ENCODE measurements at places on chromosomes 6 and 20.

GRCh38 chr6:132932588-132932987 lies 118.2 kb downstream of the RPS12 start:
- DNase-seq: no peak

GRCh38 chr6:146819596-146820320 lies 221.0 kb downstream of the ADGB start:
- no peak for DNase-seq

GRCh38 chr6:27144740-27145079 lies 102.8 kb upstream of the PRSS16 start:
- DNase-seq: no peak

GRCh38 chr20:31661625-31662371 lies 24.1 kb downstream of the COX4I2 start:
- DNase-seq: peak; percentile 91

GRCh38 chr6:38498085-38498484 lies 141.6 kb downstream of the BTBD9 start:
- DNase-seq: no peak

DNA sequence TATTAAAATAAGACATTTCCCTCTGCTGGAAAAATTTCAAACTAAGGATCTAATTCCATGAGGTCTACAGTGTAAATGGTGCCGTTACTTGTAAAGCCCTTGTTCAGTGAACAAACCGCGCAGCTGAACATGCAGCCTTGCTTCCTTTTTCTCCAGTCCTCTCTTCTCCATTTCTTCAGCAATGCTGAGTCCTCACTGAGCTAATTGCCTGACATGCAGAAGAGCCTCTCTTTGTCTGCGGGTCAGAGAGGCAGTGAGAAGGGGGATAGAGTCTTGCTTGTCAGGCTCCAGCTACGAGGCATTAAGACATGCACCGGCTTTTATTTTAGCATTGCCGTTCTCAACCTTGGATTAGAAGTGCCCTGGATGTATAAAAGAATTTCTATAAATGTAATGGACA lies 25.7 kb downstream of the ZDHHC14 start:
- no peak for DNase-seq

- DNase-seq: no peak
Observed at GRCh38 chr20:46915575-46916257, 21.1 kb downstream of the EYA2 start.

DNA sequence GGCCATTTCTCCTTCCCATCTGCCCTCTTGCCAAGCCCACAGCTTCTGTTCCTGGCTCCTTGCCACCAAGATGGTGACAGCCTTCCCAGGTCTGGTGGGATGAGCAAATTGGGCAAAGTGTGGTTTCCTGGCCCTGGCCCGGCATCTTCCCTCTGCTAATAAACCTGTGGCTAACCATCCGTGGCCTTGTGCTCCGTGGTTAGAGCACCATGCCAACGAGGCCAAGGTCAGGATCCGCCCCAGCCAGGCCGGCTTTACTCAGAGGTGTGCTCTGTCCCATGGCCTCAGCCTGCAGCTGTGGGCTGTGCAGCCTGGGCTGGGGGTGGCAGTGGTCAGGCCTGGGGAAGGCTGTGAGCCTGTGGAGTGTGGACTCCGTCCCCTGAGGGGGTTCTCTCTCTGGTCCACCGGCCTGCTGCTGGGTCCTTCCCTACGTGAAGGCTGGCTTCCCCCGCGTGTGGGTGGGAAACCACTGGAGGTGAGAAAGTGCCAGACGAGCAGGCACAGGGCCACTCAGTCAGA lies 117.4 kb downstream of the VEGFA start:
- no peak for DNase-seq

DNA sequence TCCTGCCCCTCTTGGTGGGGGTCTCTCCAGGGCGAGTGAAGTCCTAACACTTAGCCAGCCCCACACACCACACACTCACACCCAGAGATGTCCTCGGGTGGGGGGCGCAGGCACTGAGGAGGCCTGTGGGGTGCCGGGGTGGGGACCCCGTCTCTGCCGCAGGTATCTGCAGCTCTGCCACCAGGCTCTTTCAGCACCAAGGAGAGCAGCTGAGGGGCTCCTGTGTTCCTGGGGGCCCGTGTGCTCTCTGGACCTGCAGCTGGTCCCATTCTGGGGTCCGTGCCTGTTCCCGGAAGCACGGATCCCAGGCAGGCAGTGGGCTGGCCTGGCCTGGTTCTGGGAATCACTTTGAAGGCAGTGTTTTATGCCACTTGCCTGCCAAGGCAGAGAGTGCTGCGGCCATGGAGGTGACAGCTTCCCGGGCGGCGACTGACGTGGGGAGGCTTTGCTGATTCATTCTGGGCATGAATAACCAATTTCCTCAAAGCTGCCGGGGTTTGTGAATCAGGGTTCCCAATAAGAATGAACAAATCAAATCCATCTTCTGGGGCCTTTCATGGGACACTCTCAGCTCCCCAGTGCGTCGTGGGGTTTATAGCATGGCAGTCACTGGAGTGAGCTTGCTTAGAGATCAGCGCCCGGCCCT lies 54.4 kb upstream of the SLCO4A1 start:
- DNase-seq: no peak

GRCh38 chr20:62732031-62732760 lies 23.6 kb downstream of the NTSR1 start:
- no peak for DNase-seq

DNA sequence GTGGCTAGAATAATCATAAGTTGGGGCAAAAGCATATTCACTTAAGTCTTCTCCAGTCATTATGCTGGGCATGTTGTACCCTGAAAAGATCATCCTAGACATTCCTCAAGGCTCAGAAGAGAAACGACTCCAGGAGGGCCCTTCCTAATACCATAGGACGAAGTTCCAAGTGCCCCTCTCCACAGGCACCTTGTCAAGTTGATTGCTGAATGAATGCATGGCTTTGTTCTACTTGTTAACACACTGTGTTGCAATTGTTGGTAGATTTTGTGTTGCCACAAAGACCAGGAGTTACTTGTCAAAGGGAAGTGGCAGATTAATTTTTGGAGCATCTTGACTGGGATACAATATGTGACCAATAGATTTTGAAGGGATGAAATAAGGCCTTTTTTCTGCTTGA lies 194.3 kb upstream of the SMLR1 start:
- DNase-seq: no peak

DNA sequence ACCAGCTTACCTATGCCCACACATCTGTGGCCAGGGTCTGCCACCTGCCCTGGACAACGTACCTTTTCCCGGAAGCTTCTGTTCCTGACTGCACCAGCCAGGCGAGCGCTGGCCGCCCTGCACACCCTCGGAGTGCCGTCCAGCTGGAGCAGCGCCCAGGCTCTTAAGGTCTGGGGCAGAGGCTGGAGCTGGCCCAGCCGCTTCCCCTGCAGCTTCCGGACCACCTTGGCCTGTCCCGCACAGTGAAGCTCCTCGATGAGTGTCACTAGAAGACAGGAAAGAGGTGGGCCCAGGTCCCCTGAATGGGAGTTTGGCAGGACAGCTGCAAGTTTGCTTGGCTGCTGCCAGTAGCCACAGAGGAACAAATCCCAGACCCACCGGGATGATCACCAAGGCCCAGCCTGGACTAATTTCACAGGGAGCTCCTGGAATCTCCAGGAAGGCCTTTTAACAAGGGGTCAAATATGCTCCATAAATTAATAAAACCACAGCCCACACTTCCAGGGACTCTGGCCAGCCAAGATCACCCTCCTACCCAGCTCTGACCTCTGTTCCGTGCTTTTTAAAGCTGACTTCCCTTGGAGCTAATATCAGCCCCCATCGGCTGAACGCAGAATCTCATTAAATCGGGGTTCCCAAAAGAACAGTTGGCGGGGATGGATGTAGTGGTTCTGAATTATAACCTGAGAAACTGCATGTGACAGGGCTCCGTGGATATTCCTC lies 82.3 kb downstream of the PTPN1 start:
- no peak for DNase-seq

DNA sequence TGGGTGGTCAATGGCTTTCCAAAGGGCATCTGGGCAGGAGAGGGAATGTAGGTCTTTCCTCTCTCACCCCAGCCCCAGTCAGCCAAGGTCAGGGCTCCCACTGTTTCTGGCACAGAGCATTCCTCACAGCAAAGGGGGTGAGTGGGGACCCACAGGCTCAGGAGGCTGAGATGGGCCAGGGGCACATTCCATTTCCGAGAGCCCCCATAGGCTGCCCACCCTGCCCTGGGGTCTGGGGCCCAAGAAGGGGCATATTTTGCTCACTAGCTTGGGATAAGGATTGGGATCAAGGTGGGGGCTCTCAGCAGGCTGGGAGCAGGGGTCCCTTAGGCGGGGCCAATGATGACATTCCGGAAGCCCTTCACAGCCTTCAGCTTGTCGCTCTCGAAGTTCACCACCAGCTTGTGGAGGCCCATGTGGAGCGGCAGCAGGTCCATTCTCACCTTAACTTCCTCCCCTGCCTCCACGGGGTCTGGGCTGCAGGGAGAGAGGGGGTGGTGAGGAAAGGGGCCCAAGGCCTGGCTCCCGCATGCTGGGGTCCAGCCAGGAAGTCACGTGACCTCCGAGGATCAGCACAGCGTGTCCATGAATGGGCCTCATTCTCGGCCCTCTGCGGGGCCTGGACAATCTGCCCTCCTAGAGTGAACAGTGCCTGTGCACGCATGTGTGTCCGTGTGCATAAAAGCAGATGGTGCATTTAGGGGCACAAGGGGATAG lies 35.0 kb downstream of the TGM2 start:
- no peak for DNase-seq

DNA sequence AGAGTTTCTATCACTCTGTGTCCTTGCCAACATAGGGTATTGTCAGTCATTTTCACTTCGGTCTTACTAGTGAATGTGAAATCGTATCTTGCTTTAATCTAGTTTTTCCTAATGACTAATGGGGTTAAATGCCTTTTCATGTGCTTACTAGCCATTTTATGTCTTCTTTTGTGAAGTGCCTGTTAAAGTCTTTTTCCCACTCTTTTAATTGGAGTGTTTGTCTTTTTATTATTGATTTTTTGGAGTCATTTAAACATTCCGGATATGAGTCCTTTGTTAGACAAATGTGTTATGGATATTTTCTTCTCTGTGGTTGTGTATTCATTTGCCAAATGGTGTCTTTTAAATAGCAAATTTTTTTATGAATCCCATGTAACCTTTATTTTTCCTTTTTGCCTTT lies 194.6 kb downstream of the CDH26 start:
- no peak for DNase-seq

GRCh38 chr6:64006246-64006645 lies 370.6 kb downstream of the PHF3 start:
- DNase-seq: no peak

DNA sequence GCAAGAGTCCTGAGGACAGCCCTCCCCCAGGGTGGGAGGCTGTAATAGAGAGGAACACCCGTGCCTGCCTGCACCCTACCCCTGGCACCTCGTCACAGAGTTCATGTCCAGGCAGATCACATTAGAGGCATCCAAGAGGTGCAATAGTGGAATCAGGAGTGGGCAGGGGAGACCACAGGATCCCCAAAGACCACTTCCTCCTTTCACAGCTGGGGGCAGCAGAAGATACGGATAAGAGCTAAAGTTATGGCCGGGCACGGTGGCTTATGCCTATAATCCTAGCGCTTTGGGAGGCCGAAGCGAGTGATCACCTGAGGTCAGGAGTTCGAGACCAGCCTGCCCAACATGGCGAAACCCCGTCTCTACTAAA lies 1.5 kb upstream of the CAPN11 start:
- DNase-seq: no peak

- no peak for DNase-seq
Observed at GRCh38 chr6:152721956-152722355, 24.3 kb downstream of the MYCT1 start.
